Femur (tissue), 1 donor: ENCODE measurements at places on chromosomes 6 and 20.

DNA sequence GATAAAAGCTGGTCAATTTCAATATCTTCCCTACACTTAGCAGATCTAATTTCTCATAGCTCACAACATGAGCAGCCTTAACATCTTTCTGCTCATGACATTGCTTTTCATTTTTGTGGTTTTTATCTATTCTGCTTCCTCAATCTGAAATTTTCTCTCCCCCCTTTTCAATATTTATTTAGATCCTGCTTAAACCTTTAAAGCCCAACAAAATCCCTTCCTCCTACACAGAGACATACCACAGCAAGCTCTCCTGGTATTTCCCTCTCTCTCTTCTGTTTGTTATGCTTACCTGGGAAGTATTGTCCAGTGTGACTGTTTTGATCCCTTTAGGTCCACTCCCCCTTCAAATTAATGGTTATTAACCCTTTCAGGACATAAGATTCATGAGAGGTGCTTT lies 582.5 kb downstream of the RFPL4B start:
- DNase-seq = no peak

- DNase-seq = no peak
Measured at GRCh38 chr6:44641344-44642031, 254.0 kb downstream of the CDC5L start.

DNA sequence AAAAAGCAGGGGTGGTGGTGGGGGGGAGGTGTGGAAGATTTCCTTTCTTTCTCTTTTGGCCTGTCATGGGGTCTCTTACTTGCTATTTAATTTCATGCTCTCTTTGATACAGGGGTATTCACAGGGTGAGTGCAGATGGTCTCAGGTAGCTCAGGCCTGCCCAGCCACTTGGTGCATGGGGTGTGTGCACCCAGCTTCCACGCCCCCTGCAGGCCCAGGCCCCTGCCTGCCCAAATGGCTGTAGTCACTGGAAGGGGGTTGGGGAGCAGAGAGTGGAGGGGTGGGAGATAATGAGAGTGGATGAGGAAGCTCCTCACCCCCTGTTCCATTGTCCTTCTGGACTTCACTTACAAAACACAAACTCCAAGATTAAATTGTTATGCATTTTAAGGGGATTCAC lies 133.6 kb upstream of the SGK1 start:
- no peak for DNase-seq

DNA sequence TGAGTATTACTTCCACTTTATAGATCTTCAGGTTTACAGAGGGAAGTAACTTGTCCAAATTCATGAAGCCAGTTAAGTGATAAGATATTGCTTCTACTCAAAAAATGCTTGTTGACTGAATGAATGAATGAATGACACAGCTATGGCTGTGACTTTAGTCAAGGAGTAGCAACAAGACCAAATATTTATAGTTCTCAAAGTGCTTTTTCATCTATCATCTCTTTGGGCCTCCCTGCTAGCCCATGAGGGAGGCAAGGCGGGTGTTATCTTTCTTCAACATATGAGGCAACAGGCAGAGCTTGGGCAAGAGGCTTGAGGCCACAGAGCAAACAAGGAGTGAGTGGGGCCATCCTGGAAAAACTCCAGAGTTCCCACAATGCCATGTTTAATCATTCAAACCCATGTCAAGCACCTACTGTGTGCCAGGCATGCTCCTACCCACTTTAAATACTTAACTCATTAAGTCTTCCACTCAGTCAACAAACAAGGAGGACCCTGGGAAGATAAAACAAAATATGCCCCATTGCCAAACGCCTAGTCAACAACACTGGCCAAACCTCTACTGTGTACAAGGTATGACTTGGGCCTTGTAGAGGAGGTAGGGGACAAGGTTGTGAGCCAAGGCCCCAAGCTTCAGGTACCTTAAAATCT lies 15.9 kb downstream of the BCL2L1 start:
- DNase-seq = no peak

DNA sequence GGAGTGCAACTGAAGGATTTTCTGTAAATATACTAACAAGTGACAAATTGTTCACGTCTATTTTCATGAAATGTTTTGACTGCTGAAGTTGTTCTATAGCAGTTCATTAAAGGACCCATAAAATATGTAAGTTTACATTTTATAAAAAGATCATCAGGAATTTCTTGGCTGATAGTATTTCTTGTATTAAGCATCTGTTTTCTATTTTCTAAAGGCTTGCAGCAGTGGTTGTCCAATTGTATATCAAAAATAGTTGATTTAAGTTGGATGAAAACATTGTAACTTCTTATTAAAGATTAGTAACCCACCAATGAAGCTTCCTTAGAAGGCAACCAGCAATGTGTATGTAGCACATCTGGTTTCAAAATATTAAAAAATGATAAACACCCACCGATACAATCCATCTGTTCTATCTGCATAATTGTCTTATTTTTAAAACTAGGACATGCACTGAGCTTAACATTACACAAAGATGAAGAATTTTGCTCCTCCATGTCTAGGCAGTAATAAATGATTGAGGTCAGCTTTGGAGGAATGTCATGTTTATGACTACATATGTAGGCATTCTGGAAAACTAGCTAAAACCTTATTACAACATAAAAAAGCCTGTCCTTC lies 301.3 kb upstream of the TCF21 start:
- DNase-seq = no peak

- DNase-seq = no peak
Measured at GRCh38 chr6:102204351-102204750, 810.8 kb downstream of the GRIK2 start.

DNA sequence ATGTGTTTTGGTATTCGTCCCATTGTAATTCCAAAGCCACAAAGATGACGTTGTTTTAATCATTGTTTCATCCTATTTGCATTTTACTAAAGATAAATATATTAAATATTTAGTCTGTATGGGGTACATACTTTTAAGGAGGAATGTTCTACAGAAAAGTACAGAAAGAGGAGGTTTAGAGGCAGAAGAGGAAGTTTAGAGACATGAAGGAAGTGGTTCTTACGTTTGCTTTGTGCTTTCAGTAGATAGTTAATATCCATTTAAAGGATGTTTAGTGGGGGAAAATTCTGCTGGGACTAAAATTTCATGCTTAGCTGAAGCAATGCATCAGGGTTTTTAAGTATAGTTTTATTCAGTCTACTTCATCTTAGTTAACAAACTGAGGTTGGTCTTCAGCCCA lies 116.6 kb downstream of the CRYBG1 start:
- DNase-seq = no peak

DNA sequence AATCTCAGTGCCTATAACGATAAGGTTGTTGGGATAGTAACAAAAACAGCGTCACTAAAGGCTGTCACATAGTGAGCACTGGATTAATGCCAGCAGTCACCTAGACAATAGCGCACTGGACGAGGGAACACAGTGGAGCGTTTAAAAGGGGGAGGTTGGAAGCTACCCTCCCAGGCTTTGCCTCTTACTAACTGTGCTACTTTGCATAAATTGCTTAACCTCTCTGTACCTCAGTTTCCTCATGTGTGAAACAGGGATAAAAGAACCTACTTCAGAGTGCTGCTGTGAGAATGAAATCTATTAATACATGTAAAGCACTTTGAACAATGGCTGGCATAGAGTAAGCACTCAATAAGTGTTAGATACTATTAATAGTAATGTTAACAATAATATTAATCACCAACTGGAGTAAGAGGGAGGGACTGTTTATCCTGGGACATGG lies 10.5 kb downstream of the BCL2L1 start:
- DNase-seq = no peak

DNA sequence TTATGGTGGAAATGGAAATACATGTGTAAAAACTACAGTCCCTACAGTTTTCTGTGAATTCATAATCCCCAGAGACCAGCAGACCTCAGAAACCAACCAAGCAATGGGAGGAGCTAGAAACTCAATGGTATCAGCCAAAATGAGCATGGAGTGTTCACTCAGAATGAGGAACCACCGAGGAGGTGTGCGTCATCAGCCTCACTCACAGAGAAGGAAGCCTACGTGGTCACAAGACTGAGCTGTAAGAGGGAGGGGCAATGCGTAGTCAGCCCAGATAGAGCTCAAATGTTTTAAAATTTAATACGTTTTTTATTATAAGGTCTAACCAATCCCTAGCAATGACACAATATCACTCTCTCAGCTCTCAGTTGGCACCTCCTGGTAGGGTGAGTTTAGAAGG lies 17.4 kb downstream of the MYLK4 start:
- DNase-seq = peak; percentile 63

DNA sequence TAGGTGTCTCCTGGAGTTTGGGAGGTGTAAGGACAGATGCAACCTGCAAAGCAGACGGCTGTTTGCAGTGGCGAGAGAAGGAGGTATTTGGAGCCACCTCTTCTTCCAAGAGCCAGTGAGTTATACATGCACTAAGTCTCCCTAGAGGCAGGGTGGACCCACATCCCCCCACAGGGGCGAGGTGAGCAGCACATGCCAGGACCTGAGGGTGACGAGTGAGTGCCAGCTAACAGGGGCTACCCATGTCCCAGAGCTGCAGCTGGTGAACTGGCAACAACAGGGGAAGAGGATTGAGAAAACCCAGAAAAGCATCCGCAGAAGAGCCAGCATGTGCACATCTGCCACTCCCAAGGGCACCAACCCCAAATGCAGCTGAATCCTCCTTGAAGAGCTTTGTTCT lies 95.1 kb downstream of the CD83 start:
- DNase-seq = no peak

DNA sequence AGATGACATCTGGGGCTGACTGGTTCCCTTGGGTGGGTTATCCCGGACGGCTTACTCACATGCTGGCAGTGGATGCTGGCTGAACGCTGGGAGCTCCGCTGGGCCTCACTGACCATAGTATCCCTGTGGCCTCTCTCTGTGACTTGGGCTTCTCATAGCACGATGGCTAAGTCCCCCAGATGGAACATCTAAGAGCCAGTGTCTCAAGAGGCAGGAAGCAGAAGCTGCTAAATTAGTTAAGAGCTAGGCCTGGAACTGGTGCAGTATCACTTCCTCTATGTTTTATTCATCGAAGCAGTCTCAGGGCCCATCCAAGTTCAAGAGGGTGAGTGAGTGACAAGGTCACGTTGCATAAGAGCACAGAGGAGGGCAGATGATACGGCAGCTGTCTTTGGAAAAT lies 116.5 kb upstream of the LAMP5 start:
- DNase-seq = peak; percentile 29

DNA sequence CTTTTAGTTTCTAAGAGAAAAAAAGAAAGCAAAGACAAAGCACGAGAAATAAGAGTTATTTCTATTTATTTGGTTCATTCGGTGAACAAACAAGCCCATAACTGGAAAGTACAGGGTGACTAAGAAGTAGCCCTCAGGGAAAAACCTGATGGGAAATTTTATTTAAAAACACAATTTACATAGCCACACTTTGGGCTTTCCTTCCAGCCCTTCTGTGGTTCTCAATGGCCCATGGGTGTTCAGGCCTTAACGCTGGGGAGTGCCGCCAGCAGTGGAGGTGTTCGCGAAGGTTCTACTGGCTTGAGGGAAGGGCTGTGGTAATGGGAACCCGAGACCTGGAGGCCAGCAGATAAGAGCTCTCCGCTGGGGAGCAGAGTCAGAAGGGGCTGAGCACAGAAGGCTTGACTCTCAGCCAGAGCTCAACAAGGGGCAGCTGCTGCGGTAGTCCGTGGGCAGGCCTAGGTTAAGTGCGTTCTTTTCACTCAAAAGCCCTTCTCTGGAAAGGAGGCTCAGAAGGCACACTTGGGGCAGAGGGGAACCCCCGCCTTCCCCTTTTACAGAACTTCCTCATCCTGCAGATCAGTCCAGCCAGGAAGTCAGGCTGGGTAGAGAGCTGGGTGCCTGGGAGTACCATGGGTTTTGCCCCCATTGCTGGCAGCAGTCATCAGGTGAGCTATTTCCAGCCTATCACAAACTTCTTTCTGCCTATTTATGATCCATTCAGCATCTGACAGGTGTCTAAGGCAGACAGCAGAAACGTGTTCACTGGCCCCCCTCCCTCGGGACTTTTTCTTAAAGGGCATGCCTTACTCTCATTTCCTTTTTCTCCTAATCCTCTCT lies 8.8 kb upstream of the CD83 start:
- peak; percentile 39 for DNase-seq

- DNase-seq = no peak
Measured at GRCh38 chr6:21027507-21027906, 493.2 kb downstream of the CDKAL1 start.

- no peak for DNase-seq
Measured at GRCh38 chr6:170167657-170168159, 123.2 kb downstream of the DLL1 start.

DNA sequence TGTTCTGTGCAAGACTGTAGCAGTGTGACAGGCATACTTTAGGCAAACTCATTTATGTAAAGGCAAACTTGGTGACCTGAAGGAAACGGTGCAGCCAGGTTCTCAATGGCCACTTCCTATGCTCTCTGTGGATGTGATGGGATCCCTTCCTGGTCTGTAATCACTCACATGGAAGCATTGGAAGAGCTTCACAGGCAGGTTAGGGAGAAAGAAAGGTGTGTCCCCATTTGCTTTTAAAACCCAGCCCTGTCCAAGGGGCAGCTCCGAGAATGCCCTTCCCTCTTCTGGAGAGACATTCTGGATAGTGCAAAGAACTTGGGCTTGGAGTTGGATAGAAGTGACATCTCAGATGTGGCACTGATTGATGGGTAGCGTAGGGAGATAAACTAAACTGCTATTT lies 28.1 kb downstream of the CEP43 start:
- no peak for DNase-seq

- DNase-seq = no peak
Measured at GRCh38 chr20:47099825-47100441, 205.3 kb downstream of the EYA2 start.

- DNase-seq = no peak
Measured at GRCh38 chr6:134669485-134669884, 280.4 kb downstream of the ALDH8A1 start.

DNA sequence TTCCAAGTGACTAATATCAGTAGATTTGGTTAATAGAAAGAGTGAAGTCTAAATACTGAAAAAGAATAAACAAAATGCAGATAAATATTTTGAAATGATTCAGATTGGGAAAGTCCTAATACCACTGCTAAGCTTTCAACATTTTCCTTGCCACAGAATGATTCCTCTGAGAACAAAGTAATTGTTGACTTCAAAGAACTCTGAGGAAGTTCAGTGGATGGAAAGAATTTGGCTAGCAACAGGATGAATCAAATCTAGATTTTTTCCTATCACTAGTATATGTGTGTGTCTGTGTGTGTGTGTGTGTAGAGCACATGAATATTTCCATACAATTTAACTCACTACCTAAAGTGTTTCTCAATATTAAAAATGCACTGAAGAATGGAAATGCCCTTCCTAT lies 107.9 kb upstream of the PREP start:
- DNase-seq = no peak

DNA sequence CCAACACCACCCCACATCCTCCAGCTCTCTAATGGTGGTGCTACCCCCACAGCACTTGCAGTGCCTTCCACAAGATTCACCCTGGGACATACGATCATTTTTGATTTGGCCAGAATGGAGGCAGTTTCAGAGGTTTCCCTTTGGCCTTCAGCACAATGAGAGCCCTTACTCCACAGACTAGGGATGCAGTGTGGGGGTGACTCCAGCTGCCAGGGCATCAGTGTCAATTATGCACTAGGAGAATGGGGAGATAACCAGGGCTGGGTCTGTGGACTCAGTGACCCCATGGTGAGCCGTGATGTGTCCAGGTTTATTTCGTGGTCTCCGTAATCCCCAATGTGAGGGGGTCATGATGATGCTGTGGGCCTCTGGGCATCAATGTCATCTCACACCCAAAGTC lies 31.5 kb upstream of the MICB start:
- no peak for DNase-seq
